ENCODE measurements at places on chromosomes 2 and 18.

DNA sequence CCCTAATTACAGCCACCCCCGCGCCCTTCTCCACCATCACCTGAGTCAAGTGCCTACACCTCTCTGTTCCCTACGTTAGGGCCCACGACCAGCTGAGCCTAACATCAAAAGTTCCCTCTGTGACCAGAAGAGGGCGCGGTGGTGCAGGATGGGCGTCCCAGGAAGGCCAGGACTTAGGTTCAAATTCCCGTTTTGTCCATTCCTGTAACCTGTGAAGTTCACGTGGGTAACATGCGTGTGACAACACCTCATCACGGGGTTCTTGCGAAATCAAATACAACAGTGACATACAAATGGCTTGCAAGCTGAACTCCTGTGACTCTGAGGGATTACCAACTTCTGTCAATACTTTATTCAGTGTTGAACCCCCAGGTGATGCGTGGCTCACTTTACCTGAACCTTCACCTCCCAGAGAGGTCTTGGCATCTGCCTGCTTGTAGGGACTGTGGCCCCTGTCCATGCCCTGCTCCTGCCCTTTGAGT is 207.9 kb downstream of the ARL4C start:
- DNase-seq, result peak; percentile 62

DNA sequence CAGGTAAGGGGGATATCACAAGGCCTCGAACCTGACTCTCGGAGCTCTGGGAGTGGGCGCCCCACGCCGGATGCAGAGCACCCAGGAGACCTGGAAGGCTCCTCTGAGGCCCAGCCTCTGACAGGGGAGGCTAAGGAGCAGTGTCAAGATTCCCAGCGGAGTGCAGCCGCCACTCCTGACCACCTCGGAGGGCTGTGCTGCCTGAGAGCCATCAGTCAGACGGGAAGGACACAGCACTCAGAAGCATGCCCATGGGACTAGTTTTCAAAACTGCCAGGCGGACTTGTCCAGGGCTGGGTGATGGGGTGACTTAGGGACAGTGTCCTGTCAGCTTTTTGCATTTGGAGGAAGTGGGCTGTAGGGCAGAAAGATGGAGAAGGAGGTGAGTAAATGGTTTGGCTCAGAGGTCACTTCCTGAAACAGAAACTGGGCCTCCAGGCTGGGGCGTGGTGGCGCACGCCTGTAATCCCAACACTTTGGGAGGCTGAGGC is 34.6 kb upstream of the B3GNT7 start:
- no peak for DNase-seq

DNA sequence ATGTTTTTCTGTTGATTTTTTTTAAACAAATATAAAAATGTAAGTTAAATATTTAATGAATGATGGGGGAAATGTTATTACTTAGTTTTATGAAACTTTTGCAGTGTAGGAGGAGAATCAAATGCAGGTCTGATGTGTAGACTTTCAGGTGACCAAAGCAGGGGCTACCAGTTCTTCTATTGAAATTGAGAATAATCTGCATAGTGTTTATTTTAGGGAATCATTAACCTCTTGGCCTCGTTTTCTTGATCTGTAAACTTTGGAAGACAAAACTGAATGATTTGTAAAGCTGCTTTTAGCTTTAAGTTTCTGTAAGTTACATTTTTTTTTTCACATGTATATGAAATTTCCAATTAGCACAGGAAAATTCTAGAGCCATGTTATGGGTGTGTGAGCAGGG is 99.2 kb downstream of the R3HDM1 start:
- no peak for DNase-seq

GRCh38 chr18:70181015-70181414 is 24.5 kb downstream of the RTTN start:
- no peak for DNase-seq

DNA sequence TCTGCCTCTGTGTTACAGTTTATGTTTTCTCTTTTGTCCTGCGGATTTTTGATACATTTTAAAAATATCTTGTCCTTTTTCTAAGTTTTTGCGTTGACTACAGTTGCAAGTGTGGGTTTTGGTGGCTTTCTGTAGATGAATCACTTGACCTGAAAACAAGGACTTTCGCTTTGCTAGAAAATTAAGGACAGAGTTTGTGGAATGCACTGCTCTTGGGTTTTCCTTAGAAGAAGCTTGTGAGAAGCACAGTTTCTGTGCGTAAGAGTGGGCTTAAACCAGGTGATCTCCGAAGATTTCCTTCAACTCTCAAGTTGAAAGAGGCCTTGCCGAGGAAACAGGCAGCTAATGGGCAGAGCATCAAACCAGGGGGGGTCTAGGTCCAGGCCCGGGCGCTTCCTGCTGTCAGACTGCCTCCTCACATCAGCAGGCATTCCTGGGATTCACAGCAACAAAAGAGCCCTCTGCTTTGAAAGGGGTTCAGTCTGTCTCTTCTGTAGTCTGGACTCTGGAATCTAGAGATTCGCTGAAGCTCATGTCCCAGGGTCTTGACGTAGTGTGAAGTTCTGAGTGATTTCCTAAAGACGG is 17.3 kb downstream of the NCK2 start:
- DNase-seq, result no peak

GRCh38 chr2:70991742-70992141 is 2.9 kb downstream of the TEX261 start:
- no peak for DNase-seq

- DNase-seq, result no peak
Observed at GRCh38 chr18:9323750-9324445, 10.7 kb upstream of the TWSG1 start.

- DNase-seq, result peak; percentile 16
Observed at GRCh38 chr2:29189052-29189451, 73.8 kb downstream of the CLIP4 start.
